Activated CD4-positive, alpha-beta T cell treated with anti-CD3 and anti-CD28 coated beads for 36 hours (primary cell): ENCODE measurements at places on chromosomes 1 and 21. TPM values are rescaled to one million over a fixed set of nuclear protein-coding genes. Genes with fewer than 3 reads are reported as not detected.

DNA sequence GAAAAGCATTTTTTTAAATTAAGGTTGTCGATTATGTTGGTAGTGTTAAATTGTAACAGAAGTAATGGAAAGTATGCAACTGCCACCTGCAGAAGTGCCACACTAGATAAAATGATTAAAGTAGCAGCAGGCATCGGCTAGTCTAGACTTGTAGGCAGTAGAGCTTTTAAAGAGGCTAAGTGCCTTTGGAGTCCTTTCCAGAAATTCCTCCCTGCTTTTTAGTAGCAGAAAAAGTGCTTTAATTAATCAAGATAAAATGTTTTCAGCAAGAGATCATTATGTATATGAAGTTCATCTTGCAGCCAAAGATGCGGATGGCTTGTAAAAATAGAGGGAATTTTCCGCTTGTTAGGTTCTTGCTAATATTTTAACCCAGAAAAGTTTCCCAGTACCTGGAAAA lies 87.1 kb upstream of the LRRC8D start:
- DNase-seq, result no peak

WDR26 gene
- total RNA-seq, result 74.0 TPM

GRCh38 chr1:224454402-224455055 lies 19.9 kb upstream of the WDR26 start:
- no peak for DNase-seq

CLDN8 gene
- total RNA-seq, result not detected

ALG14 gene
- total RNA-seq, result 7.3 TPM

PLXNA2 gene
- not detected for total RNA-seq

RNF220 gene
- 78.3 TPM for total RNA-seq

GRCh38 chr1:222798975-222799374 lies 15.9 kb upstream of the DISP1 start:
- no peak for DNase-seq

- DNase-seq, result no peak
These were observed 12.2 kb upstream of the RAB4A start for GRCh38 chr1:229258757-229259060.
